NCI-H446 (cell line): ENCODE measurements at places on chromosomes 11 and 22.

GRCh38 chr11:112805658-112806057 is 155.6 kb upstream of the NCAM1 start:
- DNase-seq: peak; percentile 31

DNA sequence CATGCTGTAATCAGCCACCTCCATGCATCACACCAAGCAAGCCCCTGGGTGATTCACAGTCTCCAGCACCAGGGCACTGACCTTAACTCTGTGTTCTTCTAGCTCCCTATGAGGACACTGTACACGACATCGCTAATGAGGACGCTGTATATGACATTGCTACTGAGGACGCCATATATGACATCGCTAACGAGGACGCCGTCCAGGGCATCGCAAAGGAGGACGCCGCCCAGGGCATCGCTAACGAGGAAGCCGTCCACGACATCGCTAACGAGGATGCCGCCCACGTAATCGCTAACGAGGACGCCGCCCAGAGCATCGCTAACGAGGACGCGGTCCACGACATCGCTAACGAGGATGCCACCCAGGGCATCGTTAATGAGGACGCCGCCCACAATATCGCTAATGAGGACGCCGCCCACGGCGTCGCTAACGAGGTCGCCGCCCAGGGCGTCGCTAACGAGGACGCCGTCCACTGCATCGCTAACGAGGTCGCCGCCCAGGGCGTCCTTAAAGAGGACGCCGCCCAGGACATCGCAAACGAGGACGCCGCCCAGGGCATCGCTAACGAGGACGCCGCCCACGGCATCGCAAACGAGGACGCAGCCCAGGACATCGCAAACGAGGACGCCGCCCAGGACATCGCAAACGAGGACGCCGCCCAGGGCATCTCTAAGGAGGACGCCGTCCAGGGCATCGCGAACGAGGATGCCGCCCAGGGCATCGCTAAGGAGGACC is 34.5 kb upstream of the DGCR6L start:
- no peak for DNase-seq

- peak; percentile 25 for DNase-seq
These were observed 27.7 kb downstream of the DNAJC24 start for GRCh38 chr11:31397239-31397834.

GRCh38 chr22:38133331-38133730 is 22.8 kb upstream of the BAIAP2L2 start:
- no peak for DNase-seq

- DNase-seq: no peak
These were observed 48.3 kb upstream of the BIRC3 start for GRCh38 chr11:102268985-102269470.

GRCh38 chr11:75792127-75792731 is 22.8 kb upstream of the UVRAG start:
- DNase-seq: no peak

GRCh38 chr11:20024172-20024935 is 135.9 kb downstream of the DBX1 start:
- DNase-seq: no peak

DNA sequence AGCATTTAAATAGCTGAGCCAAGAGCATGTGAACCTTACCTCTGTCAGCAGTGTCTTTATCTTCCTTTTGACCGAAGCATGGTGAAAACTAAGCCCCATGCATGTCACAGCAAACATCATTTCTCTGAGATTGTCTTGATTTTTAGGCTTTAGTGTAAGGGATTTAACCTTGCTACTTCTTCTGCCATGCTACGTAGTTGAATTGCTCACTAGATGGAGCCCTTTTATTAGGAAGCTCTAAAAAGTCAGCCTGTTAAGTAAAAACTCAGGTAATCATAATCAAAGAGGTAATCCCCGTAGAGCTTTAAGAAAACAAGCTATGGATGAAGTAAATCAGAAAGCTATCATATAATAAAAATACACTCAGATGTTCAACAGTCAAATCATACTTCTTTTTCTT is 149.5 kb downstream of the PGR start:
- DNase-seq: no peak

DNA sequence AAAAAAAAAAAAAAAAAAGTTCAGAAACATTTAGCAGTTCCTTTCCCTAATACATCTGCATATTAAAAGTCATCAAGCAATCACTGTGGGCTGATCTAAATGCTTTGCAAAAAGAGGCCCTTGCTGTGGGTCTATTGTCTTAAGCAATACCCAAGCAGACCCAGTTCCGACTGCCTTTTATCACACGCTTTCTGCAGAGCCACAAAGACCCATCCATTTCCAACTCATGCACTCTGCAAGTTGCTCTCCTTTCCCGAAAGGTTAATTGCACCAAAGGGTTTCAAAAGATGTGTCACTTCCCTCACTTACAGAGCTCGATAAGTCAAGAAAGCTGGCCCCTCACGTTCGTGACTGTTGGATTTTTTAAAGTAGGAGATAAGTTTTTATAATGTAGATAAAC is 138.9 kb downstream of the MPPED1 start:
- DNase-seq: no peak

GRCh38 chr22:46577368-46578249 is 40.2 kb upstream of the CELSR1 start:
- DNase-seq: no peak

- no peak for DNase-seq
These were observed 196.1 kb downstream of the MIAT start for GRCh38 chr22:26853495-26853894.

GRCh38 chr11:2916892-2917645 is 12.2 kb downstream of the PHLDA2 start:
- no peak for DNase-seq

- DNase-seq: no peak
These were observed 8.4 kb upstream of the RANBP1 start for GRCh38 chr22:20107471-20107901.

GRCh38 chr11:970319-970871 is 44.7 kb downstream of the AP2A2 start:
- DNase-seq: no peak

DNA sequence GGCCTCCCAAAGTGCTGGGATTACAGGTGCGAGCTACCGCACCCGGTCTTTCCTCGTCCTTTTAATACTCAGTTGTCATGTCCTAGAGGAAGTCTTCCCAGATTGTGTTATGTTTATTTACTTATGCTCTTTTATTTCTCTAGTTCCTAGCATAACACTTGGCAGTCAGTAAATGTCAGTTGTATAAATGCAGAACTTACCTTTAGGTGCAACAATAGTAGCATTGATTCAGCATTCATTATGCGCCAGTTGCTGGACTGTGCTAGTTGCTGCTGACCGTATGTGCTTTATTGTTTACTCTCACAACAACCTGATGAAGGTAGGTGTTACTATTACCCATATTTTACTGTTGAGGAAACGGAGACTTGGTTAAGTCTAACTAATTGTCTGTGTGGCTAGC is 20.8 kb downstream of the QSER1 start:
- no peak for DNase-seq

GRCh38 chr22:36292823-36293530 is 40.0 kb downstream of the APOL1 start:
- no peak for DNase-seq

- no peak for DNase-seq
These were observed 605 bp upstream of the FDX1 start for GRCh38 chr11:110428956-110429730.

DNA sequence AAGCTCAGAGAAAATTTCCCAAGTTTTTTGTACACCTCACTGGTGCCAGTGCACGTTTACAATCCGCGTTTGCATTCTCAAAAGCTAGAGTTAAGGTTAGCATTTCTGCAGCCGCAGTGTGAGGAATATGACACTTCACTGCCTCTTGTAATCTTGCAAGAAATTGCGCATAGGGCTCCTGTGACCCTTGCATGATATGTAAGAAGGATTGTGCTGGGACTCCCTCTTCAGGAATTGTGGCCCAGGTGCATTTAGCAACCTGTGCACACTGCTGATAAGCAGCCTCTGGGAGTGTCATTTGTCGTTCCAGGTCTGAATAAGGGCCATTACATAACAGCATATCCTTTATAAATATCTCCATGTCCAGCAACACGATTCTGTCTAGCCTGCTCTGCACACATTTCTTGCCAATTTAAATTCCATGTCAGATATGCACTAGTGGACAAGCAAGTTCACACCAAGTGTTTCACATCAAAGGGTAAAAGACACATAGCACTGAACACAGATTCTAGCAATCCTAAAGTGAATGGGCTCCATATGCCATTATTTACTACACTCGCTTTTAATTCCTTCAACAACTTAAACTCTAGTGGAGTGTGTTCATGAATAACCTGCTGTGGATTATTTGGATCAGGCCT is 69.2 kb upstream of the INCENP start:
- DNase-seq: peak; percentile 10

DNA sequence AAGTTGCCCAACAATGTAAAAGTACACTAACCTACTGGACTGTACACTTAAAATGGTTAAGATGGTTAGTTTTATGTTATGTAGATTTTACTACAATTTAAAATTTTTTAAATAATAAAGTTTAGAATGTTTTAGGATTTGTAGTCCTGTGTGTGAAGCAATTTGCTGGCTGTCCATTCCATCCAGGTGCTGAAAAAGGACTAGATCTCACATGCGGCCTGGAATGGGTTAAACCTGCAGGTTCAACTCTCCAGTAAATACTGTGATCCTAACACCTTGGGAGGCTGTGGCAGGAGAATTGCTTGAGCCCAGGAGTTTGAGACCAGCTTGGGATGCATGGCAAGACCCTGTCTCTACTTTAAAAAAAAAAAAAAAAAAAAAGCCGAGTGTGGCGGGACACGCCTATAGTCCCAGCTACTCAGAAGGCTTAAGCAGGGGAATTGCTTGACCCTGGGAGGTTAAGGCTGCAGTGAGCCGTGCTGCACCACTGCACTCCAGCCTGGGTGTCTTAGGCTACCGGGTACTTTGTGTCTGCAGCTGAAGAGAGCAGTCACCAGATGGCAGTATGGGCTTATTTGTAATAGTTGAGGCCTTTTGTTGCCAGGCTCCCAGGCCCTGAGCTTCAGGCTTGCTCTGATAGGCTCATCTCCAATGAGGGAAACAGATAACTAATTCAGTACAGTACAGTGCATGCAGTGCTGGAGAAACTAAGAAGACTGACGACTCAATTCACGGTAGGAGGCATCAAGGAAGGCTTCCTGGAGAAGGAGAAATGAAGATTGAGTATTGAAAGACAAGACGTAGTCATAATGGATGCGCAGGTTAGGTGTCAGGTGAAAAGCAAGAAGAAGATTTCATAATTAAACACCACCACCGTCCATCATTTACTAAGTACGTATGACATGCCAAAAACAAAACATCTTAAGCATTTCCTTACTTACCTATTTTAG is 64.7 kb upstream of the ASPHD2 start:
- peak; percentile 72 for DNase-seq
